ENCODE measurements at places on chromosomes 13 and 19.

- H3K27me3 ChIP-seq = no peaks in the 10 kb centered on the region
- no peak for DNase-seq
- no peak overlapping the region for H3K4me3 ChIP-seq
- H3K36me3 ChIP-seq = peaks cover 67% of the 10 kb centered on the region
Observed at GRCh38 chr13:114304346-114305034, 9.8 kb upstream of the CHAMP1 start.

DNA sequence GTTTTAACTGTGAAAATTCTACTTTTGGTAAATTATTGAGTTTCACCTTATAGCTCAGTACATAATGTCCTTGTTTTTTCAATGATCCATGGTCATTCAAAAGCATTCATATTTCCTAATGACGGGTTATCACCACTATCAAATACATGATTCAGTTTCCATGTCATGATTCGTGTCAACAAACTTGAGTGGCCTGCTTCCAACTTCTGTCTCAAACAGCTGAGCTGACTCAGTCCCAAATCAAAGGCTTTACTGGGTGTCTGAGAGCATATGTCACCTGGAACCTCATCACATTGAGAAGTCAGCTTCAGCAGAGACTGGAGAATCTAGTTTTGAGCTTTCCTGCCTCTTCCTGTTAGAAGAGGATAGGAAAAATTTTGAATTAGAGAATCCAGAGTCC, 40.3 kb upstream of the SGCG start:
- no peaks in the 10 kb centered on the region for H3K27me3 ChIP-seq
- H3K4me1 ChIP-seq = peaks cover 10% of the 10 kb centered on the region
- H3K36me3 ChIP-seq = no peaks in the 10 kb centered on the region
- no peak overlapping the region for H3K27ac ChIP-seq
- no peak for DNase-seq
- no peak overlapping the region for H3K4me3 ChIP-seq

GRCh38 chr13:96428911-96429310, 339.0 kb downstream of the HS6ST3 start:
- no peaks in the 10 kb centered on the region for H3K27me3 ChIP-seq
- H3K27ac ChIP-seq = no peak overlapping the region
- no peak for DNase-seq
- H3K4me1 ChIP-seq = no peaks in the 10 kb centered on the region

GRCh38 chr13:48603375-48603774, 50.4 kb upstream of the CYSLTR2 start:
- H3K4me3 ChIP-seq = no peak overlapping the region
- H3K27ac ChIP-seq = no peak overlapping the region
- no peaks in the 10 kb centered on the region for H3K4me1 ChIP-seq
- DNase-seq = no peak

- H3K4me1 ChIP-seq = peaks cover 14% of the 10 kb centered on the region
- DNase-seq = peak; percentile 6
- no peaks in the 10 kb centered on the region for H3K36me3 ChIP-seq
- H3K27ac ChIP-seq = no peak overlapping the region
- H3K27me3 ChIP-seq = no peaks in the 10 kb centered on the region
- peak overlapping the region; percentile 21 for H3K4me3 ChIP-seq
Observed at GRCh38 chr13:59531571-59532091, 632.1 kb downstream of the DIAPH3 start.

Measured in CD14-positive monocyte (primary cell).